ENCODE measurements at places on chromosomes 6 and 20.

DNA sequence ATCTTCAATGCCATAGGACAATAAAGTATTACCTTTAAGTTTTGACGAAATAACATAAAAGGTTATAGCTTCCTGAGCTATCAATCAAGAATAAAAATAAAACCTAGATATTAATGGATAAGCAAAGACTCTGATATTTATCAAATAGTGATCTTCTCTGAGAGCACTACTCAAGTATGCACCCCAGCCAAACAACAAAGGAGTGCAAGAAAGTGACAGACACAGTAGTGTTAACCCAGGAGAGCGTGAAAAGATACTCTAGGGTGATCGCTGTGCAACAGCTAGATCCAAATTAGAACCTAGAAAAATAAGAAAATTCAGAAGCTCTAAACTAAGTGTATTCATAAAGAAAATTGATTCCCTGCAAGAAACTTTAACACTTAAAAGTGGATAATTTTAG, 83.5 kb upstream of the CDYL start:
- no peak for DNase-seq

DNA sequence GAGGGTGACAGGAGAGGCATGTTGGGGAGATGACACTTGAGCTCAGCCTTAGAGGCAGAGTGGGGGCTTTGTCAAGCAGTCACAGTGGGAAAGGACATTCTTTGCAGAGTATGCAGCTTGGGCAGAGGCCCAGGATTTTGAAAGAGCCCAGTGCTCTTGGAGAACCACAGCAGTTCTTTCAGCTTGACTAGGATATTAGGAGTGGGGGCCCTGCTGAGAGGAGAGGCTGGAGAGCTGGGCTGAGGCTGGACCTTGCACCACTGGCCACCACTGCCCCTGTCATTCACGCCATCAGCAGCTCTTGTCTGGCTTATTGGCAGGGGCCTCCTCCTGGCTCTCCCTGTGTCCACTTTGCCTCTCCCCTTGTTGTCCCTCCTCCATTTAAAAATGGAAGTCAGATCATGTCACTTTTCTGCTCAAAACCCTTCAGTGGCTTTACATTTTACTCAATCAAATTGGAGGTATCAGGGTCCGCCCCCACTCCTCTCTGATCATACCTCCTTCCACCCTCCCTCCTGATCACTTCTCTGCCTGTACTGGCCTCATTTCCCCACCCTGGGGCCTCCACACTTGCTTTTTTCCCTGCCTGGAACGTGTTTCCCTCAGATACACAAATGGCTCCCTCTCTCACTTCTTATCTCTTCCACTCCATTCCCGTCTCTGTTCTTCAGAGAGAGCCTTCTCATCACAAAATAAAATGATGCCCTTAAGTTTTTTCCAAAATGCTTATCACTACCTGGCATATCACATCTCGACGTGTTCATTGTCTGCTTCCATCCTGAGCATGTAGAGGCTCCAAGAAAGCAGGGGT, 10.5 kb downstream of the MANBAL start:
- no peak for DNase-seq

GRCh38 chr20:59993736-59994430, 35.7 kb downstream of the CDH26 start:
- no peak for DNase-seq

DNA sequence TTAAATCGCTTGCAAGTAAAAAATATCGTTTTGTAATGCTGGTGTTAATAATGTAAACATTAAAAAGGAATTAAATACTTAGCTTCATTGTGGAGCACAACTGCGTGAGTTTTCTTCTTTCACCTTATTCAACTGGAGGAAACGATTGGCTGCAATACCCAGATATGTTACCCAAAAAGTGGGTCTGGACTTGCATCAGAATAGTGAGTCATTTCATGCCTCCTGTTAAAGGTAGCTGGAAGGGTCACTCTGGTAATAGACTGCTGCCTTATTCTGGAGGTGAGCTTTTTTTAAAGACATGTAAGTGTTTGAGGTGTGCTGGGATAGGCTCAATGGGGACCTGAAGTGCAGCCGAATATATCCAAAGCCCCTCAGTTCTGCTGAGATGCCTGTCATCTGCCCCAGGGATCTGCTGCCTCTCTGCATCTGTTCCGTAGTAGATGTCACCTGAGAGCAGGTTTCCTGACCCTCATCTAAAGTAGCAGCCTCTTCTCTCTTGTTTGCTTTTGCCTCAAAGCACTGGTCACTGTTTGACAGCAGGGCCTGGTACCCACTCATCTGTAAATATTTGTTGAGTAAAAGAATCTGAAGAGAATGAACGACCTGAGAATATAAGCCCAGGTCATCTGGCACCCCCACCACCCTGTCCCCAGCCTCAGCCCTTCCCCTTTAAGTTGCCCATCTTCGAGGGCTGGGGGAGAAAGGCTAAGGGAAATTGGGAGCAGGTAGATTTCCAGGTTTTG, 5.6 kb upstream of the UQCC2 start:
- no peak for DNase-seq

GRCh38 chr6:160253714-160254113, 4.9 kb downstream of the SLC22A2 start:
- DNase-seq: no peak
